ENCODE measurements at places on chromosomes 6 and 20. TPM values are rescaled to one million over a fixed set of nuclear protein-coding genes. Genes with fewer than 3 reads are reported as not detected.

- no peak overlapping the region for H3K27ac ChIP-seq
- no peaks in the 10 kb centered on the region for H3K4me1 ChIP-seq
- no peaks in the 10 kb centered on the region for H3K27me3 ChIP-seq
- DNase-seq = no peak
- H3K4me3 ChIP-seq = no peak overlapping the region
These were observed 57.6 kb downstream of the GTF2H5 start for GRCh38 chr6:158225767-158226166.

Gene SLC16A10
- polyA plus RNA-seq = under 0.01 TPM

Gene RAB44
- 0.23 TPM for polyA plus RNA-seq

Gene BEND3
- 0.60 TPM for polyA plus RNA-seq
